ENCODE measurements at places on chromosomes 5 and 9. TPM values are rescaled to one million over a fixed set of nuclear protein-coding genes. Genes with fewer than 3 reads are reported as not detected.

GRCh38 chr5:179347581-179347980 is 2.3 kb upstream of the ADAMTS2 start:
- no peak for DNase-seq
- no peak overlapping the region for H3K4me3 ChIP-seq
- peaks cover 10% of the 10 kb centered on the region for H3K4me1 ChIP-seq
- H3K27ac ChIP-seq: no peak overlapping the region

The SPATA6L gene
- total RNA-seq: 2.5 TPM

- H3K27me3 ChIP-seq: no peaks in the 10 kb centered on the region
- no peak for DNase-seq
- H3K4me3 ChIP-seq: no peak overlapping the region
- no peaks in the 10 kb centered on the region for H3K4me1 ChIP-seq
- no peaks in the 10 kb centered on the region for H3K36me3 ChIP-seq
Observed at GRCh38 chr5:74294231-74294705, 346.3 kb downstream of the ENC1 start.

The DMXL1 gene
- 46.1 TPM for total RNA-seq

DNA sequence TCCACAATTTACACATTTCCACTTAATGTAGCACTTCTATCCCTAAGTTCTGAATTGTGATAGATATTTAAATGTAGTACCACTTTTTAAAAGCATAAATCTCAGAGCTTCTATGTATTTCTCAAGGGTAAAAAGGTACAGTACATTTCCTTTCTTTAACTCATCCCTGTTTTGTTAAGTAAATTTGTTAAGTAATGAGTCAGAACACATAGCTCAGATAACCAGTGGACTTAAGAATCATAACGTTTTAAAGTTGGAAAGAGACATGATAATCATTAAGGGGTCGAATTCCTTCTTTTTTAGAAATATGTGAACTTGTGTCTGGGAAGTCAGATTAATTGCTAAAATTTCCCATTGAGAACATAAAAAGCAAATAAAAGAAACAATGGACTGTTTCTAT is 810.2 kb upstream of the NUDT12 start:
- H3K4me1 ChIP-seq: peaks cover 5% of the 10 kb centered on the region
- H3K4me3 ChIP-seq: no peak overlapping the region
- H3K36me3 ChIP-seq: no peaks in the 10 kb centered on the region
- H3K27ac ChIP-seq: peak overlapping the region; percentile 21

DNA sequence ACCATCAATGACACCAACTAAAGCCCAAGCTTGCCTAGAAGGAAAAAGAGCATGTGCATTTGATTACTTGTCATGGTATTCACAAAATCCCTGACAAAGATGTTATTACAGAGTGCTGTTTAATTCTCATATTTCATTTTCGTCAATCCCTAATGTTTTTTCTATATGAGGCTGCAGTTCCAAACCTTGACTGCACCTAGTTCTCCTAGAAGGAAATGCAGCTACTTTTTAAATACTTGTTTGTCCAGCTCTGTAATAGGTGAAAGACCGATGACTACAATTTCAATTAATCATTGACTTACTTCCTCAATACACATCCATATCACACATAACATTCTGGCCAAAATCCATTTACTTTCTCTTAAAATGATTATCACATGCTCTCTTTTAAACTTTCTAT is 28.1 kb downstream of the CEMIP2 start:
- H3K4me1 ChIP-seq: peaks cover 34% of the 10 kb centered on the region
- peak overlapping the region; percentile 46 for H3K27ac ChIP-seq
- no peaks in the 10 kb centered on the region for H3K27me3 ChIP-seq
- no peak overlapping the region for H3K4me3 ChIP-seq
- H3K36me3 ChIP-seq: no peaks in the 10 kb centered on the region

The PCDHB2 gene
- total RNA-seq: 23.0 TPM

- peaks cover 33% of the 10 kb centered on the region for H3K4me1 ChIP-seq
- no peaks in the 10 kb centered on the region for H3K36me3 ChIP-seq
- no peak overlapping the region for H3K4me3 ChIP-seq
- H3K27me3 ChIP-seq: peaks cover 1% of the 10 kb centered on the region
- no peak for DNase-seq
Observed at GRCh38 chr9:120889606-120890271, 12.8 kb upstream of the PHF19 start.

The CTNNAL1 gene
- total RNA-seq: 54.5 TPM

The PIP5K1B gene
- 10.2 TPM for total RNA-seq

DNA sequence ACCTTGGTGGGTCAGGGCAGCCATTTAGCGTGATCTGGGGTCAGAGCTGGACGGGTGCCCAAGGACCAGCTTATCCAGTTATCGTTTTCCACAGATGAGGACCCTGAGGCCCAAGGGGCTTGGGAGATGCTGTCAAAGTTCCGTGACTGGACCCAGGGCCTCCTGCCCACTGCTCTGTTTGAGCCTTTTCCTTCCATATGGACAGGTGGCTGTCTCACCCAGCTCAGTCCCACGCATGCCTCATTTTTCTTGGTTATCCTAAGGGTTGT is 56.5 kb downstream of the TRIP13 start:
- no peaks in the 10 kb centered on the region for H3K36me3 ChIP-seq
- no peak overlapping the region for H3K27ac ChIP-seq
- H3K4me1 ChIP-seq: peaks cover 17% of the 10 kb centered on the region
- peaks cover 11% of the 10 kb centered on the region for H3K27me3 ChIP-seq

The TNFSF8 gene
- total RNA-seq: not detected

DNA sequence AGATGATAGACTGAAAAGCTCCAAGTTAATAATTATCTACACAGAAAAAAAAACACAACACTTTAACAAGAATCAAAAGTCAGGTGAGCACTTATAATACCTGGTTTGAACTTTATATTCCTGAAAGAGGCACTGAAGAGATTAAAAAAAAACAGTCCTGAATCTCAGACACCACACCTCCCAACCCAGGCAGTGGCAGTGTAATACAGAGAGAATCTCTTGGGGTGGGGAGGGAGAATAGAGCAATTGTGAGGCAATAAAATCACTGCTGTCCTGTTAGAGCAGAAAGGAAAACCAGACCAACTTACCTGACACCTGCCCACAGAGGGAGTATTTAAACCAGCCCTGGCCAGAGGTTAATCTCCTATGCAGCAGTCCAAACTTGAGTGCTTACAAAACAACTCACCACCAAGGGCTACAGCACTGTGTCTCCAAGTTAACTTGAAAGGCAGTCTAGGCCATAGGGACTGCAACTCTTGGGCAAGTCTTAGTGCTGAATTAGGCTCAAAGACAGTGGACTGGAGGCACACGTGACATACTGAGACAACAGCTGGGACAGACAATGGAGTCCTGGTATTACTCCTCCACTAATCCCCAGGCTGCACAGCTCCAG is 54.2 kb downstream of the SLCO4C1 start:
- no peaks in the 10 kb centered on the region for H3K27me3 ChIP-seq
- peak overlapping the region; percentile 14 for H3K27ac ChIP-seq
- H3K36me3 ChIP-seq: no peaks in the 10 kb centered on the region
- no peak overlapping the region for H3K4me3 ChIP-seq
- DNase-seq: peak; percentile 38

GRCh38 chr9:17994695-17995425 is 416.0 kb downstream of the SH3GL2 start:
- H3K36me3 ChIP-seq: no peaks in the 10 kb centered on the region
- DNase-seq: no peak
- H3K4me1 ChIP-seq: no peaks in the 10 kb centered on the region
- no peak overlapping the region for H3K4me3 ChIP-seq
- no peaks in the 10 kb centered on the region for H3K27me3 ChIP-seq

- no peak overlapping the region for H3K27ac ChIP-seq
- no peaks in the 10 kb centered on the region for H3K4me1 ChIP-seq
- peak; percentile 60 for DNase-seq
- no peaks in the 10 kb centered on the region for H3K36me3 ChIP-seq
Observed at GRCh38 chr9:32589083-32589723, 16.2 kb upstream of the NDUFB6 start.

The CDKN2B gene
- total RNA-seq: 8.5 TPM

DNA sequence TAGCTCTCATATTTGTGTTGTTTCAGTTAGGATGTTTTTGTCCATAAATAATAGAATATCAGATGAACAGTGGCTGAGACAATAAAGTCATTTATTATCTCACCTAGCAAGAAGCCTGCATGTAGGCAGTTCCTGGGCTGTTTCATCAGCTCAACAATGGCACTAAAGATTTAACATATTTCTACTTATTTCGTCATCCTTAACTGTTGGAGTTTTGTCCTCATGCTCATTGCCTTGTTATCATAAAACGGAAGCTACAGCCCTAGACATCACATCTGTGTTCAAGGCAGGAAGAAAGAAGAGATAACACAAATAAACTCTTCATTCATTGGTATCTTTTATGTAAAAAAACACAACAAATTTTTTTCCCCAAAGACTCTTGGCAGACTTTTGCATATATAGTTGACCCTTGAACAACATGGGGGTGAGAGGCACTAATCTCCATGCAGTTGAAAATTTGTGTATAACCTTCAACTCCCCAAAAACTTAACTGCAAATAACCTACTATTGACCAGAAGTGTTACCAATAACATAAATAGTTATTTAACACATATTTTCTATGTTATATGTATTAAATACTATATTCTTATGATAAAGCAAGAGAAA is 277.2 kb upstream of the ADRA1B start:
- H3K27me3 ChIP-seq: no peaks in the 10 kb centered on the region

- H3K27me3 ChIP-seq: no peaks in the 10 kb centered on the region
- H3K4me1 ChIP-seq: peaks cover 3% of the 10 kb centered on the region
- no peak for DNase-seq
- no peaks in the 10 kb centered on the region for H3K36me3 ChIP-seq
- no peak overlapping the region for H3K4me3 ChIP-seq
- H3K27ac ChIP-seq: peak overlapping the region; percentile 48
Observed at GRCh38 chr9:134474055-134474370, 147.8 kb downstream of the RXRA start.

- no peaks in the 10 kb centered on the region for H3K4me1 ChIP-seq
- no peaks in the 10 kb centered on the region for H3K36me3 ChIP-seq
- no peak for DNase-seq
- no peak overlapping the region for H3K27ac ChIP-seq
- H3K4me3 ChIP-seq: no peak overlapping the region
Observed at GRCh38 chr9:132036521-132036920, 43.1 kb downstream of the MED27 start.

GRCh38 chr9:14283276-14283675 is 30.7 kb downstream of the NFIB start:
- H3K4me3 ChIP-seq: no peak overlapping the region
- DNase-seq: no peak
- H3K27me3 ChIP-seq: no peaks in the 10 kb centered on the region
- peaks cover 15% of the 10 kb centered on the region for H3K4me1 ChIP-seq
- H3K27ac ChIP-seq: no peak overlapping the region
